ENCODE measurements at places on chromosomes 12 and 14.

DNA sequence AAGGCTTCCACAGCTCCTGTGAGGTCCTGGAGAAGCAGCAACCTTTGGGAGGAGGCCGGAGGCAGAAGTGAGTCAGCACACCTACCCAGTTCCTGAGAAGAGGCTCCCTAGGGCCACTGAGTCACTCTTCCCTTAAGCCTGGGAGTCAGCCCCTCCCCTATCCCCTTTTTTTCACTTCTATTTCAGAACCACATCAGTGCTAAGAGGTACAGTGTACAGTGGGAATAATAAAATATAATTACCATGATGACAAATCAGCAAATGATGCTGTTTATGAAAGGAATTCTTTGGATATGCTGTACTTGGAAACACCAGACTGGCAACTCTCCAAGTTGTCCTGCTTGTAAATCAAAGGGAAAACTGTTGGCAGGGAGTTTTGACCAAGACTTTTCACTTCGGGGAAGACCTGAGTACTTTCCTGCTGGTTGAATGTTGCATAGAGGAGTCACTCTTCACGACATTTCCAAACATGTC is 7.8 kb upstream of the TBPL2 start:
- H3K4me3 ChIP-seq, result no peak overlapping the region
- no peak for DNase-seq
- H3K27me3 ChIP-seq, result no peaks in the 10 kb centered on the region
- H3K27ac ChIP-seq, result no peak overlapping the region
- H3K4me1 ChIP-seq, result no peaks in the 10 kb centered on the region
- H3K36me3 ChIP-seq, result peaks cover 2% of the 10 kb centered on the region

DNA sequence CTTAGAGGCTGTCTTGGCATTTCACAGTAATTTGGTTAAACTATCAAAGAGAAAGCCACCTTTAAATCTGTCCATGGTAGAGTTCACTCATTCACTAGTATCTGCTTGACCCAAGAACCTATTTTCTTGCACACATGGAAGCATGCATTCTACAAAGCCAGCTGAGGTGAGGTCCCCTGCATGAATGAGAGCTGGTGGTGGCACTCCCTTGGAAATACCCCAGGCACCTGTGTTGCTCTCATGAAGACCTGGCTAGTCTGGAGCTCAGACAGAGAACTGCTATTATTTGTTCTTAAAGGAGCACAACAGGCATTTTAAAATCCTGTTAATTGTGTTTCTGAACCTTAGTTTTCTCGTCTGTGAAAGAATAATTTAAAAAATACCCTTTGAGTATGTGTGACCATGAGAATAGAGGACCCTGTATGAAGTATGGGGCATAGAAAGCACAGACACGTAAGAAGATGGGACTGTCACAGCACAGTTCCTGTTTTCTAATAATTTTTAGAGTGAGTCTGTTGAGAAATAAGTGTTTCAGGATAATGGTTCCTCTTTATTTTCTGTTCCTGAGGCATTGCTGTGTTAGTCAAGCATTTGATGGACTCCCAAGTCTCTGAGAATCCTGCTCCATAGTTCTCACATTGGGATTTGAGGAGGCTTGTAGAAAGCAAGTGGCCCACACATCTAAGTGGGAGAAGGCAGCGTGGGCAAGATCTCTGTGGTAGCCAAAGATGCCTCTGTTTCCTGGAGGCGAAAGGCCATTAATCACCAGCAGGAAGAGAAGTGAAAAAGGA is 10.9 kb downstream of the RGS6 start:
- H3K36me3 ChIP-seq, result no peaks in the 10 kb centered on the region
- peaks cover 67% of the 10 kb centered on the region for H3K27me3 ChIP-seq
- no peak overlapping the region for H3K4me3 ChIP-seq
- H3K27ac ChIP-seq, result no peak overlapping the region

DNA sequence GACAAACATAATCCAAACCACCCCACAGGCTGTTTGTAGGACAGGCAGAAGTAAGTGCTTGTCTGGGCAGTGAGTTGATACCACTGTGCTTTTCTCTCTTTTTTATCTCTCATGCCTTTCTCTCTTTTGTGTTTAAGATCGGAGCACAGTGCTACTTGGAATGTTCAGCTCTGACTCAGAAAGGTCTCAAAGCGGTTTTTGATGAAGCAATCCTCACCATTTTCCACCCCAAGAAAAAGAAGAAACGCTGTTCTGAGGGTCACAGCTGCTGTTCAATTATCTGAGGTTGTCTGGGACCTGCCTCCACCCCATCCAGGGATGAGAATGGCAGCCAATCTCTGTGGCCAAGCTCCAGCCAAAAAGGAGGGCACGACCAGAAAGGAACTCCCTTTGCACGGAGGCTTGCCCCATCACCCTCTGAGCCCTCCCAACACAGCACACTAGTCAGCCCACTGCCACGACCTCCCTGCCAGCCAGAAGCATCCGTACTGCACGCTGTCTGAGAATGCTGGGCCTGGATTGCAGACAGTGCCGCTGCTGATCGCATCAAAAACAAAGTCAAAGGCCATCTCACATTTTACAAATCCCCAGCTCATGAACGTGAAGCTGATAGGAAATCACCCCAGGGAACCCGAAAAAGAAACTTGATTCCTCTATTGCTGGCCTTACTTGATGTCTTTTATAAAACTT is 27.8 kb downstream of the GPHB5 start:
- H3K27ac ChIP-seq, result no peak overlapping the region
- peaks cover 8% of the 10 kb centered on the region for H3K4me1 ChIP-seq
- H3K4me3 ChIP-seq, result no peak overlapping the region
- peaks cover 33% of the 10 kb centered on the region for H3K27me3 ChIP-seq
- no peak for DNase-seq

GRCh38 chr14:62289471-62289870 is 527.3 kb downstream of the SNAPC1 start:
- H3K27ac ChIP-seq, result no peak overlapping the region
- DNase-seq, result no peak
- no peak overlapping the region for H3K4me3 ChIP-seq
- no peaks in the 10 kb centered on the region for H3K27me3 ChIP-seq
- H3K36me3 ChIP-seq, result peaks cover 1% of the 10 kb centered on the region

- no peak overlapping the region for H3K27ac ChIP-seq
- no peak for DNase-seq
- H3K4me1 ChIP-seq, result no peaks in the 10 kb centered on the region
- H3K27me3 ChIP-seq, result no peaks in the 10 kb centered on the region
- H3K4me3 ChIP-seq, result no peak overlapping the region
- H3K36me3 ChIP-seq, result no peaks in the 10 kb centered on the region
Measured at GRCh38 chr12:61037792-61038191, 1222.4 kb upstream of the USP15 start.

- no peak overlapping the region for H3K27ac ChIP-seq
- no peaks in the 10 kb centered on the region for H3K27me3 ChIP-seq
- peaks cover 1% of the 10 kb centered on the region for H3K36me3 ChIP-seq
- no peaks in the 10 kb centered on the region for H3K4me1 ChIP-seq
- DNase-seq, result no peak
Measured at GRCh38 chr12:46490635-46491034, 118.1 kb upstream of the SLC38A2 start.

DNA sequence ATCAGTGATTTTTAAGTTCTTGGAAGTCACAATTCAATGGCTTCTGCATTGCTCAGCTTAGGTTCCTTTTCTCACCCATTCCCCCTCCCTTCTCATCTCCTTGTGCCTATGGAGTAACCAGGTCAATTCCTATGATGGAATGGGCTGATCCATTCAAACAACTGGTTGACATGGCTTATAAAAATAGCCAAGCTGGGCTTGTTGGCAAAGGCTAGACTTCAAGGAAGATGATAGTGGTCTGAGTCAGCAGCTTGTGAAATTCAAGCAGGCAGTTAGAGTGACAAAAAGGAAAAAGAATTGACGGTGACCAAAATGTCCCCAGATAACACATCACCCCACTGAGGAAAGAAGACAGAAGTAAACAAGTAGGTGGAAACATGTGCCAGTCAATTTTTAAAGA is 119.9 kb upstream of the PCED1B start:
- no peak overlapping the region for H3K4me3 ChIP-seq
- H3K27me3 ChIP-seq, result peaks cover 60% of the 10 kb centered on the region
- no peak overlapping the region for H3K27ac ChIP-seq
- DNase-seq, result no peak
- no peaks in the 10 kb centered on the region for H3K4me1 ChIP-seq

GRCh38 chr12:20438299-20438779 is 70.0 kb downstream of the PDE3A start:
- no peak for DNase-seq
- H3K36me3 ChIP-seq, result peaks cover 2% of the 10 kb centered on the region
- no peak overlapping the region for H3K27ac ChIP-seq
- no peaks in the 10 kb centered on the region for H3K4me1 ChIP-seq
- H3K27me3 ChIP-seq, result no peaks in the 10 kb centered on the region
- H3K4me3 ChIP-seq, result no peak overlapping the region

All from central memory CD8-positive, alpha-beta T cell (primary cell).